ENCODE measurements at places on chromosomes 13 and 19.

GRCh38 chr13:26810095-26810494, 49.5 kb upstream of the GPR12 start:
- DNase-seq: no peak

- DNase-seq: no peak
Observed at GRCh38 chr19:32457571-32458158, 52.1 kb downstream of the DPY19L3 start.

GRCh38 chr19:38949580-38950367, 19.0 kb downstream of the MRPS12 start:
- peak; percentile 83 for DNase-seq

GRCh38 chr19:54115109-54116063, at the start of the genes PRPF31 and TFPT:
TSS of gene PRPF31 (plus strand) at chr19:54115754. CDS start at chr19:54118279, 2,525 bp downstream.
TSS of gene TFPT (minus strand) at chr19:54115657. CDS start at chr19:54115269, 388 bp downstream.
- DNase-seq: peak; percentile 97

DNA sequence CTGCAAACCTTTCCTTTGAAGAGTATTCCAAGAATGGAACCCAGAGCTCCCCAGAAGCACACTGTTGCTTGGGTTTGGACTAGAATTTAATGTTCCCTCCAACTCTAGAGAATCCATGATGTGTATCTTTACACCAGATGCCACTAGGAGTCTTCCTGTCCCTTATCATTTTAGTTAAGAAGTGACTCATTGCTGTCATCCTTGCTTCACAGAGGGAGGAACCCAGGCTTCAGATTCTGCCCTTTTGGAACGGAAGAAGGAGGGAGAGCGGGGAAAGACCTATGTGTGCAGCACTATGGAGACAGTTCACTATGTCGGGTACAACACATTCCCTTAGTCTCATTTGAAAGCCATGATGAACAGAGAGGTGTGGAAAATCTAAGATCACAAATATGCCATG, 2.1 kb upstream of the ATP12A start:
- DNase-seq: no peak

GRCh38 chr19:42281146-42281826, 12.2 kb downstream of the CIC start:
- DNase-seq: no peak

- no peak for DNase-seq
Observed at GRCh38 chr13:97043302-97043701, 49.0 kb upstream of the OXGR1 start.

- DNase-seq: no peak
Observed at GRCh38 chr13:107284173-107284572, 716.2 kb upstream of the ARGLU1 start.

- no peak for DNase-seq
Observed at GRCh38 chr13:62234780-62235440, 819.3 kb upstream of the PCDH20 start.

DNA sequence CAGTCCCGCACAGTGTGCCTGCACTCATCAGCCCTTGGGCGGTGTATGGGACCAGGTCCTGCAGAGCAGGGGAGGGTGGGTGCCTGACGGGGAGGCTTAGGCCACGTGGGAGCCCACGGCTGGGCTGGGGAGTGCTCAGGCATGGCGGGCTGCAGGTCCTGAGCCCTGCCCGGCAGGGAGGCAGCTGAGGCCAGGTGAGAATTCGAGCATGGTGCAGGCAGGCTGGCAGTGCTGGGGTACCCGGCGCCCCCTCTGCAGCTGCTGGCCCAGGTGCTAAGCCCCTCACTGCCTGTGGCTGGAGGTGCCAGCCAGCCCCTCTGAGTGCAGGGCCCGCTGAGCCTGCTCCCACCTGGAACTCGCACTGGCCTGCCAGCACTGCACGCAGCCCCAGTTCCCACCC, 630.9 kb upstream of the PCDH20 start:
- DNase-seq: no peak

- no peak for DNase-seq
Observed at GRCh38 chr19:33662391-33663092, 40.8 kb downstream of the CHST8 start.

GRCh38 chr13:26449063-26449848, 108.2 kb upstream of the WASF3 start:
- no peak for DNase-seq

GRCh38 chr13:73970421-73971055, 163.7 kb downstream of the KLF12 start:
- DNase-seq: no peak

DNA sequence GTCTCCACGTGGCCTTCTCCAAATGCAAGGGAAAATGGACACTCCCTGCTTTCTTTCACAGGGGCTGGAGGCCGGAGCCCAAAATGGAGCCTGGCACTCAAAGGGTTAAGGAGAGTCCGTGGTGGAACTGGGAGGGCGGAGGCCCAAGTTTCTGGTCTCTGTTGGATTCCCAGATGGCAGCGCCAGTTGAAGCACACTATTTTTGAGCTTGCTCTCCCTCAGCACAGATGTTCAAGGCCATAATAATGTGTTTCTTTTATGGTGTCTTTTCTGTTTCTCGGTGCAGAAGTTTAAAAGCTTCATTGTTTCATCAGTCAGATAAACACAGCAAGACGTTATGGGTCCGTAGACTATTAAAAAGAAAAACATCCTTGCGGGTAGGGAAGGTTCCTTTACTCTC, 67.6 kb downstream of the TNFRSF19 start:
- no peak for DNase-seq

DNA sequence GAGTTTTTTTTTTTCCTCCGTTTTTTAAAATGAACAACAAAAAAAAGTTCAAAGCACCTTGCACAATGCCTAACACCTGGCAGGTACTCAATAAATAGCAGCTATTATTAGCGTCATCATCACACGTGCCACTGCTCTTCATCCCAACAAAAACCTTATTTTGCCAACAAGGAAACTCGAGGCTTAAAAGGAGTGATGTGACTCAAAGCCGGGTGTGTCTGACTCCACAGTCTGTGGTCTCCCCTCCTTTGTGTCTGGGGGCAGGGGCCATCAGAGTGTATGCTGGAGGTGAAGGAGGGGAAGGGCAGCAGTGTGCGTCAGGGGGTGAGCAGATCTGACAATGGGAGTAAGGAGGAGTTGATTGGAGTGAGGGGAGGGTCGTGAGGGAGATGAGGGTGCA, 34.1 kb upstream of the POU2F2 start:
- DNase-seq: no peak

- no peak for DNase-seq
Observed at GRCh38 chr19:15252398-15253018, 20.3 kb upstream of the EPHX3 start.

DNA sequence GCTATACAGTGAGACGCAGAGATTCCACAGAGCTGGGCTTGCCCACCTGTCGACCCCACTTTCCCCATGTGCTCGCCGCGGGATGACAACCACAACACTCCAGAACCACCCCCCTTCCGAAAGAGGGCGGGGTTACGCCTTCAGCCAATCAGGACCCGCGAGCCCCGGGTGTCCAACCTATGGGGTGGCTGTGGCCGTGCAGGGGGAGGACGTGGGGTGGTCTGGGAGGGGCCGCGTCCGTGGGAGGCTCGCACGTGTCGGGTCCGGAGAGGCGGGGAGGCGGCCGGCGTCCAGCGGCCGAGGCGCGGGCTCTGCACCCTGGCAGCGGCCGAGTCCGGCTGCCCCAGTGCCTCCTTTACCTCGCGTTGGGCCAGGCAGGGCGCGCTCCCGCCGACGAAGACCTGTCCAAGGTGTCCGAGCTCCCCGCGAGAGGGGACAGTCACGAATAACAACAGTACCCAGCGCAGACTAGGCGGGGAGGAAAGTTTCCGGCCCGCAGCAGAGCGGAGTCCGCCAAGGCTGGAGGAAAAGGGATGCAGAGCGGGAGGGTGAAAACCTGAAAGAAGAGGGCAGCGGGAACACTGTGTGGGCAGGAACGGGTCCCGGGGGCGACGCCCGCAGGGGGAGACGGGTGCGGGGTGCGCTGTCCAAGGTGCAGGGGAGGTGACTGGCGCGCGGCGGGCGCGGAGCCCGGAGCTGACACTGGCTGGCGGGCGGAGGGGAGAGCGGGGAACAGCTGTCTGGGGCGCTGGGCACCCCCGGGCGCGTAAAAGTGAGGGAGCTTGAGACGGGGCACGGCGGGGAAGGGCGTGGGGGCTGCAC, 911 bp downstream of the ENOX1 start:
- peak; percentile 14 for DNase-seq

GRCh38 chr19:34241513-34242337, 12.6 kb upstream of the GARRE1 start:
- no peak for DNase-seq

DNA sequence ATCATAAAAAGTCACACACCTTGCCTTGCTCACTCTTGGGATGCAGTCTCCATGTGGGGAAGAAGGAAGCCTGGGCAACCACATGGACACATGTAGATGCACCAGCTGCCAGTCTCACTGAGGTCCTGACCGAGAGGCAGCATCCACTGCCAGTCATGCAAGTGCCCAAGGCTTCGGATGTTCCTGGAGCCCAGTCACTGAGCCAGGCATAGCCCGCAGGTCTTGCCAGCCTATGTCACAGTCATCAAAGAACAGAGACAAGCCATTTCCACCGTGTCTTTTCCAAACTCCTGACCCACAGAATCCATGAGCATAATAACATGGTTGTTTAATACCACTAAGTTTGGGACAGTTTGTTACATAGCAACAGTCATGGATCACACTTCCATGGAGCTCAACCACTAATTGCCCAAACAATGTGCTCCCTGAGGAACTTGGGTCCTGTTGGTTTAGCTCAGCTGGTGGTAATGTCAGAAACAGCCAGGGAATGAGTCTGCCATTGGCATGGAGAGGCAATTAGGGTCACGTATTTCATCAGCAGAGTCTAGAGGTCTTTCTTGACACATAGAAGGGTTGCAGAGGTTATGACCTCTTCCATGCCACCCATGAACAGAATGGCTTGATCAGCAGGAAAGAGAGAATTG, 21.5 kb downstream of the STARD13 start:
- no peak for DNase-seq

GRCh38 chr19:5447700-5448311, 7.4 kb upstream of the ZNRF4 start:
- no peak for DNase-seq

DNA sequence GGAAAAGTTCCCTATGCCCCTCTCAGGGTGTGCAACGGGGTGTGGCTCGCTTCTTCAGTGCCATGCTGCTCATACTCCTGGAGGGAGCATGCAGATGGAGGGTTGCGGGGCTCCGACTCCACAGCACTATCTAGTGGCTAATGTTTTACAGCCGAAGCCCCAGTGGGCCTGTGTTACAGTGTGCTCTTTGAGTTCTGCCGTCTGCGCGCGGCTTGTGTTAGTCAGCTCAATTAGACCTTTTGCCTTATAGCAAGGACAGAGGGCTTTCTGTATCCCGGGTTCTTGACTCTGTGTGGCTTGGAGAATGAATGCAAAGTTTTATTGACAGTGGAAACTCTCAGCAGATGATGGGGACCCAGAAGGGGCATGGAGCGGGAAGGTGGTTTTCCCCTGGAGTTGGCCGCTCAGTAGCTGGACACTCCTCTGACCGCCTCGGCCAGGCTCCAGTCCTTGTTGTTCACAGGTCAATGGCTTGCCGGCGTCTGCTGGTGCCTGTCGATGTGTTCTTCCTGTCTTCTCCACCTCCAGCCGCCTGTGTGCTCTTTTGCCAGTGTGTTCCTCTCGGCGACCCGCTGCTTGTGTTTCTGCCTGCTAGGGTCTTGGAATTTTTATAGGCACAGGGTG, 383.4 kb downstream of the LMO7 start:
- no peak for DNase-seq

DNA sequence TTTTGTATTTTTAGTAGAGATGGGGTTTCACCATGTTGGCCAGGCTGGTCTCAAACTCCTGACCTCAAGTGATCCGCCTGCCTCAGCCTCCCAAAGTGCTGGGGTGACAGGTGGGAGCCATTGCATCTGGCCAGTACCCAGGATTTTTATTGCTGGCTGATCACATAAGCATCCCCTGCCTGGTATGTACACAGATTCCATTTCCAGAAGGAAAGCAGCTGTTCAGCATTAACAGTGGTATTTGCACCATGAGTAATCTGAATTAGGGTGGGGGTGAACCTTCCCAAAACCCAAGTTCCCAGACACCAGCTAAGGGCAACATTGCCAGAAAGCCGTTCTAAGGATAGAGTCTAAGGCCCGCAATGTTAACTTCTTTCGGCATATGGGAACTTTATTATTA, 7.3 kb downstream of the ZNF555 start:
- no peak for DNase-seq

- no peak for DNase-seq
Observed at GRCh38 chr19:5115771-5116202, 146.9 kb downstream of the KDM4B start.

- no peak for DNase-seq
Observed at GRCh38 chr19:4687396-4687795, 17.3 kb upstream of the MYDGF start.
